Activated CD4-positive, alpha-beta T cell treated with anti-CD3 and anti-CD28 coated beads, Interleukin-2, amount 10 ng/mL, durations not matched to agents 7 days and 5 days (primary cell): ENCODE measurements at places on chromosomes 1 and 21. TPM values are rescaled to one million over a fixed set of nuclear protein-coding genes. Genes with fewer than 3 reads are reported as not detected.

DNA sequence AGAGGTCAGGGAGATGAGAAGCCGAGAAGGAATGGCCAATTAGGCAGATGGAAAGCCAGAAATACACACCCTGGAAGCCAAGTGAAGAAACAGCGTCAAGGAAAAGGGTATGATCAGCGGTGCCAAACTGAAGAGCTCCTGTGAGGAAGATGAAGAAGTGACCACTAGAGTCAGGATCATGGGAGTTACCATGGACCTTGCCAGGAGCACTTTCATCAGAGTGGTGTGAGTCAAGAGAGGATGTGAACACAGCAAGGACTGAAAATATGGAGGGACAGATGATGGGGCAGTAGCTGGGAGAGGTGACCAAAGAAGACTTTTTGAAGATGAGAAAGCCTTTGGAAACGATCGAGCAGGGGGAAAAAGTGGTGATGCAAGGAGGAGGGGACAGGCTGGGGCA is 50.4 kb downstream of the CD34 start:
- no peak overlapping the region for H3K4me3 ChIP-seq
- no peak overlapping the region for H3K27ac ChIP-seq
- no peaks in the 10 kb centered on the region for H3K27me3 ChIP-seq
- peaks cover 64% of the 10 kb centered on the region for H3K4me1 ChIP-seq
- H3K36me3 ChIP-seq = peaks cover 57% of the 10 kb centered on the region
- no peak for DNase-seq

DNA sequence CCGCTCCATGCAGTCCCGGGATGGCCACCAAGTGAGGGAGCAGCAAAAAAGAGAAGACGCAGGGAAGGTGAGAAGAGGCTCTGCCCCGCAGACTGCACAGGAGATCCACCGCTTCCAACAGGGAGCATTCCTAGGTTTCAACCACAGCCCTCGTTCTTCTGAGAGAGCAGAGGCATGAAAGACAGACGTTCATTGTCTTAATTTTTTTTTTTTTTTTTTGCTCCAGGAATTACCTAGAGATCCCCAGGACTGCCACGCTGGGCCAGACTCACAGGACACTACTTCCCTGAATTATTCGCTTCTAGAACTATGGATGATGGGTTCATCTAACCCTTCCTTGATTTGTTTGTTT is 33.2 kb upstream of the VASH2 start:
- H3K36me3 ChIP-seq = no peaks in the 10 kb centered on the region
- H3K27ac ChIP-seq = no peak overlapping the region
- peaks cover 6% of the 10 kb centered on the region for H3K27me3 ChIP-seq
- no peak for DNase-seq
- no peaks in the 10 kb centered on the region for H3K4me1 ChIP-seq

GRCh38 chr1:158249646-158250045 is 4.6 kb upstream of the CD1A start:
- H3K4me1 ChIP-seq = peaks cover 24% of the 10 kb centered on the region
- peaks cover 53% of the 10 kb centered on the region for H3K27me3 ChIP-seq
- no peak overlapping the region for H3K27ac ChIP-seq

HPDL gene
- 6.2 TPM for total RNA-seq

GRCh38 chr1:178010674-178011464 is 41.0 kb upstream of the SEC16B start:
- H3K27ac ChIP-seq = no peak overlapping the region
- DNase-seq = no peak
- no peaks in the 10 kb centered on the region for H3K4me1 ChIP-seq
- H3K36me3 ChIP-seq = no peaks in the 10 kb centered on the region

- no peak overlapping the region for H3K4me3 ChIP-seq
- no peak overlapping the region for H3K27ac ChIP-seq
- no peaks in the 10 kb centered on the region for H3K4me1 ChIP-seq
- no peaks in the 10 kb centered on the region for H3K36me3 ChIP-seq
Measured at GRCh38 chr1:185825556-185825955, 91.4 kb downstream of the HMCN1 start.

DNA sequence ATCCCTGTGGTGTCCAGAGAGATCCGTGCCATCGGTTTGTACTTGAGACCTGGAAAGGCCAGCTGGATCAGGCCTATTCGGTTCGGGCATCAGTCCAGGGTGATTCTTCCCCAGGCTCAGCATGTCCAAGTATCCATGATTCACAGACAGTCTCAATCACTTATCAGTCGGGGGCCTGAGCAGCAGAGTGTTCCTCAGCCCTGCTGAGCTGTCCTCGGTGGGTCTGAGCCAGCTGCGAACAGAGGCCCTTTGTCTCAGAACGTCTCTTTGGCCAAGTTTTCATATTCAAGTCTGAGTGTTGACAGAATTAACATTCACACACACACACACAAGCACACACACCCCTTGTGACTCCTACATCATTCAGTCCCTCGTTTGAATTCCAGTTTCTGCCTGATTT is 33.4 kb upstream of the OSBPL9 start:
- H3K36me3 ChIP-seq = no peaks in the 10 kb centered on the region
- H3K27me3 ChIP-seq = no peaks in the 10 kb centered on the region
- H3K4me1 ChIP-seq = peaks cover 5% of the 10 kb centered on the region
- H3K4me3 ChIP-seq = no peak overlapping the region
- no peak for DNase-seq

KRTAP21-2 gene
- not detected for total RNA-seq

- no peak overlapping the region for H3K27ac ChIP-seq
- peak overlapping the region; percentile 41 for H3K4me3 ChIP-seq
- no peak for DNase-seq
- peaks cover 71% of the 10 kb centered on the region for H3K4me1 ChIP-seq
- H3K36me3 ChIP-seq = peaks cover 7% of the 10 kb centered on the region
- H3K27me3 ChIP-seq = peaks cover 52% of the 10 kb centered on the region
Measured at GRCh38 chr1:155079210-155079486, 511 bp downstream of the EFNA3 start.

DNA sequence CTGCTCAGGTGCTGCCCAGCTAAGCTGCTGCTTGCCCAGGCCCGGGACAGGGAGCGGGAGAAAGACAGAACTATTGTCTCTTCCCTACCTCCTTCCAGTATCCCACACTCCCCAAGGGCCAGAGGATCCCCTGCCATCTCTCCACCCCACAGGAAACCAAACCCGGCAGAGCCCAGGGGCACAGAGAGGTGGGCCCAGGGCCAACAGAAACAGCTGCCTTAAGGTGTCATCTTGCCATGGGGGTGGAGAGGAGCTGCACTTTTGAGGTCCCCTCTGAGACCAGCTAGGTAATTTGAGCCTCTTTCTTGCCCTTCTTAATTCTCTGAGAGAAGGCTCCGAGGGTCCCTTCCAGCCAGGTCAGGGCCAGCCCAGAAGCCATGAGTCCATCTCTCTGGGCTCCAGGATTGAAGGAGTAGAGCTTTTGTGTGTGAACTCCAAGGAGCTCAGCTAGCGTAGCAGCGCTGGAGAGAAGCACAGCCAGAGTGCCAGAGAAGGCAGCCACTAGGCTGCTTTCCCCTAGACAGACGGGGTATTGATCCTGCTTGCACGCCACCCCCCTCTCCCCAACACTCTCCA is 9.7 kb upstream of the GPR61 start:
- no peaks in the 10 kb centered on the region for H3K36me3 ChIP-seq
- DNase-seq = no peak
- peak overlapping the region; percentile 96 for H3K27ac ChIP-seq
- H3K27me3 ChIP-seq = peaks cover 5% of the 10 kb centered on the region
- no peak overlapping the region for H3K4me3 ChIP-seq

GRCh38 chr1:225777058-225777582 is 506 bp upstream of the SRP9 start:
- H3K4me3 ChIP-seq = no peak overlapping the region
- H3K4me1 ChIP-seq = peaks cover 23% of the 10 kb centered on the region
- no peaks in the 10 kb centered on the region for H3K27me3 ChIP-seq
- H3K27ac ChIP-seq = no peak overlapping the region
- no peak for DNase-seq
- peaks cover 25% of the 10 kb centered on the region for H3K36me3 ChIP-seq

CEPT1 gene
- 42.1 TPM for total RNA-seq
